ENCODE measurements at places on chromosomes 16 and 17.
A peak's percentile ranks its signal among the peaks of the same experiment; 100 is the strongest.

DNA sequence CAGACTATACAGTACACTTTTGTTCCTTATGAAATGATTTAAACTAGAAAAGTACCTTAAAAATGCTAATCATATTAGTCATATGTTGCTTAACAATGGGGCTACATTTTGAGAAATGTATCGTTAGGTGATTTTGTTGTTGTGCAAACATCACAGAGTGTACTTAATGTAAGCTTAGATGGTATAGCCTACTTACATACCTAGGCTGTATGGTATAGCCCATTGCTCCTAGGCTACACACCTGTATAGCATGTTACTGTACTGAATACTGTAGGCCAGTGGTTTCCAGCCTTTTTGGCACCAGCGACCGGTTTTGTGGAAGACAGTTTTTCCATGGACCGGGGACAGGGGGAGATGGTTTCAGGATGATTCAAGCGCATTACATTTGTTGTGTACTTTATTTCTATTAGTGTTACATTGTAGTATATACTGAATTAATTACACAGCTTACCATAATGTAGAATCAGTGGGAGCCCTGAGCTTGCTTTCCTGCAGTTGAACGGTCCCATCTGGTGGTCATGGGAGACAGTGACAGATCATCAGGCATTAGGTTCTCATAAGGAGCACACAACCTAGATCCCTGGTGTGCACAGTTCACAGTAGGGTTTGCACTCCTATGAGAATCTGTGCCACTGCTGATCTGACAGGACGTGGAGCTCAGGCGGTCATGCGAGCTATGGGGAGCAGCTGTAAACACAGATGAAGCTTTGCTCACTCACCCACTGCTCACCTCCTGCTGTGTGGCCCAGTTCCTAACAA, 35.0 kb upstream of the MRC2 start:
- no peak for DNase-seq

DNA sequence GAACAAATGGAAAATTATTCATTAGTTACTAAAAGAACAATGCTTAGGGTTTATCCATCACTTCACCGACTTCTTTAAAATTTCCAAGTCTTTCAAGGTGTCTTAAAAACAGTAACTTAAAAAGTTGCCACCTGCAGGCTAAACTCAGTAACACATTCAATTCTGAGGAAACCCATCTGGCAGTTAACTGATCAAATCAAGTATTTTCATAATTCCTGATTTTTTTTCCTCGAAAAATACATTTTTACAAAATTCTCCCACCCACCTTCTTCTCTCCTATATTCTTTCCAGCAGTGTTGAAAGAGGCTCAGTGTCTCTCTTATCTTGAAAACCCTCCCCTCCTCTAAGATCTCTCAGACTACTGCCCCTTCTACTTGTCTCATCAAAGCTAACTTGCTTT, 29.9 kb downstream of the PARN start:
- no peak for DNase-seq

GRCh38 chr17:56598466-56598865, 5.0 kb downstream of the NOG start:
- no peak for DNase-seq

DNA sequence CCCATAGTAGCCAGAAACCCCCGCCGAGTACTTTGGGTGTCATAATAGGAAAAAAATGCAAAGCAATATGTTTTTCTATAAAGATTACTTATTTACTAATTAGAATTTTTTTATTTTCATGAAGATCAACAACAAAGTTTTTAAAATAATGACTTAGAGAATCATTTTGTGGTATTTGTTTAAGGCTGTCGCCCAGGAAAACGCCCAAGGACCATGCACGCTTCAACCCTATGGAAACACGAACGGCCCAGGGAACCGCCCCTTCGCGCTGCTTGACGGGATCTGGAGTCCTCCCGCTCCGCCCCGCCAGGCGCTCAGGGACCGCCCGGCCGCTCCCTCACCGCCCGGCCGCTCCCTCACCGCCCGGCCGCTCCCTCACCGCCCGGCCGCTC, 408 bp upstream of the KPNA2 start:
- no peak for DNase-seq

DNA sequence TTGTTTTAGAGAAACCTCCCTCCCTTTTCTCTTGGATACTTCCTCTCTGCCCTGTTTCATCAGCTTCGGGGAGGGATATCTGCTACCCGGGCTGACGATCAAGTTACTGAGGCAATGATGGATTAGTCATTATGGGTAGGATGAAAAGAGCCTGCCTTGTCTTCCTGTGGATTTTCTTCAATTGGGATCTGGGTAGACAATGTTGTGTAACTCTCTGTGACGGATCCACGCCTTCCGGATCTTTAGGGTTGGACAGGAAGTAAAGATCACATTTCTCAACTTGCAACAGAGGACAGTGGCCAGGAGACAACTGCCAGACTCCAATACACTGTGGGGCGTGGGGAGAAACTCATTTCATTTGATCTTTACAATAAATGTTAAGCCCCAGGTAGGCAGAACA, 11.3 kb upstream of the CHST6 start:
- DNase-seq: peak; percentile 34

DNA sequence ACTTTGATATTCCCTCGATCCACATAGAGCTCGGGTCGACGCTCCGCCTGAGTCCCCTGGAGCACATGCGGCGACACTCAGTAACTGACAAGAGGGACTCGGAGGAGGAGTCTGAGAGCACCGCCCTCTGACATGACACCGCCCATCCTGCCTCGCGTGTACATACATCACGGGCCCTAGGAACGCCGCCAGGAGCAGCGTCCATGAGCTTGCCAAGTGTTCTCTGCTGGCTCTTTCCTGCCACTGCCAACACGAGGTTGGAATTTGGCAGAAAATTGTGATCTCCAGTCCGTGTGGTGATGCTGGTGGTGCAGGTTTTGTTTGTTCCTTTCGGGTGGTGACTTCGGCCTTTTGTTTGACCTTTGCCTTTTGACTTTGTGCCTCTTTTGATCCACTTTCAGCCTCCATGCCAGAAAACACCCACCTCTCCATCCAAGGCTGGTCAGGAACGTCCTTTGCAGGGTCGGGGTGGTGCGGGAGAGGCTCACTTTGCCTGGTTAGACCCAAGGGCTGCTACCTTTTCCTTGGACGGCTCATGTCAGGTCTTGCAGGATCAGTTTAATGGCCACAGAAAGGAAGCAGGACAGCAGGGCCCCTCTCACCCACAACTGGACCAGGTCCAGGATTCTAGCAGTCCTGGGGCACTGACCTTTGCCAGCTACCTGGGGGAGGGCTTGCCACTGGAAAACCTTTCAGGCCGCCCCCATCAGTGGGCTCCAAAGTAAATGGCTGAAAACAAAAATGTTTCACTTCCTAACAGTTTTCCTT, 27.6 kb downstream of the ELAC2 start:
- no peak for DNase-seq

- no peak for DNase-seq
These were observed 504 bp upstream of the GOSR1 start for GRCh38 chr17:30476726-30477082.

DNA sequence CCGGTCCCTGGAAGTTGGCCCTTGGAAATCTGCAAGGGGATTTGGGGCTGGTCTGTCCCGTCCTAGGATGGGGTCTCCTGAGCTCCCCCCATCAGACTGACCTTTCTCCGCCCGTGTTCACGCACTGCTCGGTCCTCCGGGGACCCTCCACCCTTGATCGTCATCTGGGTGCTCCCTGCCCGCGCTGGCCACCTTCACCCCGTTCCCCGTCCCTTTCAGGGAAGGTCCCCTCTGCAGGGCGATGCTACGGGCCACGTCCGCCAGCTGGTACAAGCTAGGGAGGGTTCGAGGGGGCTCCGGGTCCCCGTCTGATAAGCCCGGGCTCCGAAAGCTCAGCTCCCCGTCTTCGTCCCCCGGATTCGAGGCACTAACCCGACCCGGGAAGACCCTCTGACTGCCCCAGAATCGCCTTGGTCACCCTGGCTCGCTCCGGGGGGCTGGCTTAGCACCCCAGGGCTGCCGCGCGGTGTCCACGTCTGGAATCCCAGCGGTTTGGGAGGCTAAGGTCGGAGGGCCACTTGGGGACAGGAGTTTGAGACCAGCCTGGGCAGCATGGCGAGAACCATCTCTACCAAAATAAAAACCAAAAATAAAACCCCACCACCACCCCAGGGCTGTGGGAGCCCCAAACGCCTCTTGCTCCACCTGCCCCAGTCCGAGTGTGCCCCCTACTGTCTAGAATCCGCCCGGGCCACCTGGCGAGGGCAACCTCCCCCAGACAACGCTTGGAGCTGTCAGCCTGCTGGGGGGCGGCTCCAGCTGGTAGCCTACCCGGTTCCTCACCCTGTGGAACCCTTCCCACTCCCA, 1.1 kb upstream of the SLC43A2 start:
- no peak for DNase-seq

- no peak for DNase-seq
These were observed 7.6 kb downstream of the PITPNA start for GRCh38 chr17:1554751-1555540.

- peak; percentile 57 for DNase-seq
These were observed 14.2 kb upstream of the SLC38A10 start for GRCh38 chr17:81309140-81309858.

DNA sequence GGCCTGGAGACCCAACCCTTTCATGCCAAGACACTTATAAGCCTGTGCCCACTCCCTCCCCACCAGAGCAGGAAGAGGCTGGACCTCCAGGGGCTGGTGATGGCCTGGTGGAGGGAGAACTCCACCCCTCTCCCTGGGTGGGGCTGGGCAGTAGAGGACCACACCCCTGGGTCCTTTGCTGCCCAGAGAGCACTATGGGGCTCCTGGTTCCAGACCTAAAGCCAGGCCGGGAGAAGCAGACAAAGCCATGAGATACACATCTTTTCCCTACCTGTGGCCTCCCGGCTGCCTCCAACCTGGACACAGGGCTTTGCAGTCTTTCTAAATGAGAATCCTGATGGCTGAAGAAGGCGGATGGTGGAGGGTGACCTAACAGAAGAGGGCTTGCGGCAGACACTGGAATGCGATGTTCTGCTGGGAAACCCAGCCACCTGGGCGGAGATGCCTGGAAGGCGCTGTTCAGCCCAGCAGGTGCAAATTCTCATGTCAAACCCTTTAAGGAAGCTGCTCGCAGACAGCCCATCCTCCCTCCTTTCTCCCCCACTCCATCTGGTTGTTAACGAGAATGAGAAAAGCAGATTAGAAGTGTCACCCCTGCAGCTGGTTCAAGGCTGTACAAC, 43.9 kb upstream of the KIFC3 start:
- DNase-seq: no peak

- no peak for DNase-seq
These were observed 36.6 kb downstream of the UBE2G1 start for GRCh38 chr17:4329838-4330237.

DNA sequence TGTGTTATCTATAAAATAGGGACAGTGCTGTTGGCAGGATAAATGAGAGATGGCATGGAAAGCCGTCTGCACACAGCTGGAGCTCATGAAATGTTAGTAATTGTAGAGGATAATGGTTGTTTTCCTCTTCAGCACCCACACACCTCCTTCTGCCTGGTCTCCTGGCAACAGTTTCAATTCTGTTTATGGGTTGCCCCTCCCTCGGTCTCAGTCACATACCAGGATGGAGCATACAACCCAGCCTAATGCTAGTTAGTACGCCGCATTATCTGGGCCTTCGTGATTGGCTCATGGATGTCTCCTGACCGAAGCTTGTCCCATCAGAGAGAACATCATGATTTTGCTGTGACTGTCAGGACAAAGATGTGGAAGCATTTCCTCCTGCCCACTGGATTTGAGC, 126.2 kb upstream of the WSCD1 start:
- DNase-seq: no peak

DNA sequence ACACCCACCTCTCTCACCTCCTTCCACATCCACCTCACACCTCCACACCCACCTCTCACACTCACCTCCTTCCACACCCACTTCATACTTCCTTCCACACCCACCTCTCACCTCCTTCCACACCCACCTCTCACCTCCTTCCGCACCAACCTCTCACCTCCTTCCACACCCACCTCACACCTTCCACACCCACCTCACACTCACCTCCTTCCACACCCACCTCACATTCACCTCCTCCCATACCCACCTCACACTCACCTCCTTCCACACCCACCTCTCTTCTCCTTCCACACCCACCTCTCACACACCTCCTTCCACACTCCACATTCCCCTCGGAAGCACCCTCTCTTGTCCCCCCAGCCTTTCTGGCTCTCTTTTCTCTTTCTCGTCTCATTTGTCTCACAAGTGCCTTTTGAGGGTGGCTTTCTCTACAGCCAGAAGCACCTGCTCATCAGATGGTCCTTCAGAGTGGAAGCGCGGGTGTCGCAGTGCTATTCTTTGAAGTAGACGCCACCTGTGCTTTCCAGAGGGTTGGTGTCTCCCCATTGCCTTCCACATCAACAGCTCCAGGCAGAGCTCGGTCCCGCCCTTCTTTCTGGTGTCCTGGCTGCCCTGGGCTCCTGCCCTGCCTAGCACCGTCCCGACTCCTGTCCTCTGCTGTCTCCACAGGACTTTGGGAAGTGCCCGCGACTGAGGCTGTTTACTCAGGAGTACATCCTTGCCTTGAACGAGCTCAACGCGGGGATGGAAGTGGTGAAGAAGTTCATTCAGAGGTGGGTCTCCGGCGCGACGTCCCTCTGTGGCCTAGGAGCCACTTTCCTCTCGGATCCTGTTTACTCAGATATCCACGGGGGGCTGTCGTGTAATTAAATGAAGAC, 109.4 kb upstream of the PLCG2 start:
- no peak for DNase-seq

Data from pons (tissue), 1 donor.